CD4-positive, alpha-beta T cell treated with Interferon gamma for 1 hour (primary cell): ENCODE measurements at places on chromosomes 2 and 18.

- DNase-seq: no peak
Measured at GRCh38 chr18:24868760-24869237, 408.4 kb downstream of the HRH4 start.

DNA sequence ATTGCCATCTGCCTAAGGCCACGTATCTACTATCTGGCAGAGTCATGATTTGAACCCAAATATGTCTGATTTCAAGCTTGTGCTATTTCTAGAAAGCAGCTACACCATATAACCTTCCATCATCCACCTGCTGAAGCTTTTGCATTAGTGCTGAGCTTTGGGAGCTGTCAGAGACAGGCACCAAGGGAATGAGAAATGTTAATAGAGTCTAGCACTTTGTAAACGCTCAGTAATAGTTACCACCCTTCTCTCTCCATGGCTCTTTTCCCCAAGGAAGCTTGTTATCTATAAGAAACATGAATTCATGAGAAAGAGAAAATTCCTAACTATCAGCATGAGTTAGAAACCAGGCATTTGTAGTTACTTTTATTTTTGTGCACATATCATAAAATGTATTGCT lies 151.5 kb downstream of the CPS1 start:
- DNase-seq: no peak

GRCh38 chr18:650428-650858 lies 7.0 kb upstream of the TYMS start:
- DNase-seq: peak; percentile 24

DNA sequence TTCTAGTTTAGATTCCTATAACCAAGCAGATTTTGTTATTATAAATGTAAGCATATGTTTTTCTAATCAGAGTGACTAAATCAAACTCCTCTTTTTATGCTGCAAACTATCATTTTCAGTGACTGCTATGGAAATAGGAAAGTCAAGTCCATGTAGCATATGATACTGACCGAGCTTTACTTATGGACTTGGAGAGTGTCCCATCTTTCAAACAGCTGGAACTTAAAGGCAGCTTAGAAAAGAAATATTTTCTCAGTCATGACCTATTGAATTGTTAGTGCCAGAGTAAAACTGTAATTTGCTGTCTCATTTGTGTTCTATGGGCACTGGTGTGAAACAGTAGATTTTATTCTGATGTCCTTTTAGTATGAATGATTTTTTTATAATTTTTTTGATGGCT lies 76.7 kb downstream of the PHLPP1 start:
- DNase-seq: no peak

GRCh38 chr18:27017901-27018500 lies 152.5 kb upstream of the AQP4 start:
- DNase-seq: no peak

GRCh38 chr2:119837759-119838158 lies 78.0 kb downstream of the PTPN4 start:
- no peak for DNase-seq

DNA sequence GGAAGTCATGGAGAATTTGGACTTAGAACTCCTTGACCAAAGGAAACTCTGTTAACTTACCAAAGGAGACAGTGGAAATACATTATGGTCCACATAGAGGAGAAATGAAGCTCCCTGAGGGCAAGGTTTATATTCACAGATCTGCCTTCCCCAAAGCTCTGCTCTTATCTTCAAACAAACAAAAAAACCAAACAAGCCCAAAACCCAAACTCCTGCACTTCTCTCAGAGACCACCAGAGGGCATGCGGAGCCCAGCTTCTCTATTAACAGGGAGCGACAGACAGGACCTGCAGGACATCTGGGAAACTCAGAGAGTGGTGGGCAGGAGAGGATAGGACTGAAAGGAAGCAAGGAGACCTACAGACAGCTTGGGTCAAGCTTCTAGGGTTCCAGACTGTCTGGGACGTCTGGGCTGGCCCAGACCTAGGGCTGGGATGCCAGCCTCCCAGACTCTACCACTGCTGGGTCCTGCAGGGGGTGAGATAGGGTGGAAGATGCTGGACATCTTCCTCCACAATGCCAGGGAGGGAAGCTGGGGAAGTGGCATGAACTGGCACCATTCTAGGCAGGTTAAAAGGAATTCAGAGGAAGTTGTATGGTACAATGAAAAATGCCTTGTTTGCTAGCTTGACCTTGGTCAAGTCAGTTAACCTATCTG lies 4.0 kb upstream of the WNT10A start:
- peak; percentile 73 for DNase-seq

DNA sequence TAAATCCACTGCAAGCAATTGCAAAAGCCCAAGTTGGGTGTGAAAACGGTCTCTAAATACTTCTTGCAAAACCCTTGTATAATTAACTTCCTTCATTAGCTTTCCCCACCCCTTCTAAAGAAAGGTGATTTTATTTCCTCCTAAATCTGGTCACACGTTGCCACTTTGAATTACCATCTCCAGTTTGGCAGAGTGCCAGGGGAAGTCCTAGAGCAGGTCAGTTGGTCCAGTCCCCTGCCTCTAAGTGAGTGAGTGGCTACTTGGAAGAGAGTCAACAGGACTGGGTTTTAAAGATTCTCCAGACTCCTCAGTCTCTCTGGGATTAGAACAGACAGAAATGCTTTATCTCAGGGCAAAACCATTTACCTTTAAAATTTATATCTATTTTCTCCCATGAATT lies 18.7 kb upstream of the LYPD6B start:
- DNase-seq: no peak

DNA sequence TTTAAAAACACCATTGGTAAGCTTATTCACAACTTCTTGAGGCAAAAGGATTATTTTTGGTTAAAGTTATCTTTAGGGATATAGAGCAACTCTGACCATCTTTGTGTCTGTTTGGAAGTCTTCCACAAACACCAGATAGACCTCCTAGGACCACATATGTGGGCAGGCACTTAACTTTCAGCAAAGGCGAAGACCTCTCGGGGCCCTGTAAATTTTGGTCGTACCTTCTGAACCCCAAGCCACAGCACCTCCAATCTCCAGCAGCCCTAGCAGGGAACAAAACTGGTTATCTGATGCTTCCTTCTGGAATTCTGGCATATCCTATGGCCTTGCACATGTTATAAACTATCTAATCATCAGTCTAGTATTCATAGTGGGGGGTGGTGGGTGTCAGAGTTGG lies 114.8 kb downstream of the MBD5 start:
- no peak for DNase-seq
